ENCODE measurements at places on chromosomes 12 and 14.

DNA sequence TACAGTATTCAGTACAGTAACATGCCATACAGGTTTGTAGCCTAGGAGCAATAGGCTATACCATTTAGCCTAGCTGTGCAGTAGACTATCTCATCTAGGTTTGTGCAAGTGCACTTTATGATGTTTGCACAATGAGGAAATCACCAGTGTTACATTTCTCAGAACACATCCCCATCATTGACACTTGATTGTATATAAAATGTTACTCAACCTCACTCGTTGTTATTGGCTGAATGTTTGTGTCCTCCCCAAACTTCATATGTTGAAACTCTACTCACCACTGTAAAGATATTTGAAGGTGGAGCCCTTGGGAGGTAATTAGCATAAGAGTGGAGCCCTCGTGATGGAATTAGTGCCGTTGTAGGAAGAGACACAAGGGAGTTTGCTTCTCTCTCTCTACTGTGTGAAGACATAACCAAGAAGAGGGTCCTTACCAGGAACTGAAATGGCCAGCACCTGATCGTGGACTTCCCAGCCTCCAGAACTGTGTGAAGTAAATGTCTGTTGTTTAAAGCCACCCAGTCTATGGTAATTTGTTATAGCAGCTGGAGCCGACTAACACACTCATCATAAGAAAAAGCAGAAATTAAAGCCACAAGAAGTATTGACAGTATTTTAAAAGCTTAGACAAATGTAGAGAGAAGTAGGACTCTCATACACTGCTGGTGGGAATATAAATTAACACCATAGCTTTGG, 3.2 kb upstream of the MED13L start:
- no peak for DNase-seq

GRCh38 chr14:99213101-99213500, 58.9 kb downstream of the BCL11B start:
- DNase-seq, result no peak

DNA sequence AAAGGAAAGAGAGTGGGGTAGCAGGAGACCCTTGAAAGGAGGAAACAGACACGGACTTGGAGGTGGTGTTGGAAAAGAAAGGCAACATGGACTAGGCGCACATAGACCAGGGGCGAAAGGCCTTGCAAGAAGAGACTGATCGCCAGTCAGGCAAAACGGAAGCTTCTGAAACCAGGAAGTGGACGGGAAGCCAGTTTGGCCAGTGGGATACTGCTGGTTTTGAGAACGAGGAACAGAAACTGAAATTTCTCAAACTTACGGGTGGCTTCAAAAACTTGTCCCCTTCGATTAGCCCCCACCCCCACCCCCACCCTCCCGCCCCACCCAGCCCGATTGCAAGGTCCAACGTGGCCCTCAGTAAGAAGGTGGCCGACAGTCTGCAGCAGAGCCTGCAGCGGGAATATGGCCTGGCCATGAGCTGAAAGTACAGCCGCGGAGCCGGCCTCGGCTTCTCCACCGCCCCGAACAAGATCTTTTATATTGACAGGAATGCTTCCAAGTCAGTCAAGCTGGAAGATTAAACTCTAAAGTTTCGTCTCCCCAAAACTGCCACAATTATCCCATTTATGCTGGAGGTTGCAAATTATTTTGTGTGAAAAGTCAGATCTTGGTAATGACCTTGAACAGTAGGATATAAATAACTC, 364.7 kb downstream of the BCAT1 start:
- no peak for DNase-seq

- DNase-seq, result no peak
These were observed 27.3 kb downstream of the PPM1A start for GRCh38 chr14:60276347-60276746.

- no peak for DNase-seq
These were observed 39.5 kb downstream of the SCARB1 start for GRCh38 chr12:124824195-124824594.

DNA sequence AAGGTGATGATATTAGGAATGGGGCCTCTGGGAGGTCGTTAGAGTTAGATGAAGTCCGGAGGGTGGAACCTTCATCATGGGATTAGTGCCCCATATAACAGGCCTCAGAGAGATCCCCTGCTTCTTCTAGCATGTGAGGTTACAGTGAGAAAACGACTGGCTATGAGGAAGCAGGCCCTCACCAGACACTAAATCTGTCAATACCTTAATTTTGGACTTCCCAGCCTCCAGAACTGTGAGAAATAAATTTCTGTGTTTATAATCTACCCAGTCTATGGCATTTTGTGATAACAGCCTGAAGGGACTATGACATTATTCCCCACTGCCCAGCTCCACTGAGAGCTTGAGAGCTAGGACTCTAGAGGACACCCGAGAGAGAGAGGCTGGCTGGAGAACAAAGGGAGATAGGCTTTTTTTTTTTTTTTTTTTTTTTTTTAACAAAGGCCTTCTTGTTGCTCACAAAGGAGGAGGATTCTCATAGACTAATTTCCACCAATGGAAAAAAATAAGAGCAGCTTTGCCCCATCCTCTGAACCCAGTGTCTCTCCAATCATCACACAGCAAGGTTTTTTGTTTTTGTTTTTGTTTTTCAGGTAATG, 87.8 kb upstream of the EEA1 start:
- no peak for DNase-seq
